ENCODE measurements at places on chromosomes 12 and 14.

DNA sequence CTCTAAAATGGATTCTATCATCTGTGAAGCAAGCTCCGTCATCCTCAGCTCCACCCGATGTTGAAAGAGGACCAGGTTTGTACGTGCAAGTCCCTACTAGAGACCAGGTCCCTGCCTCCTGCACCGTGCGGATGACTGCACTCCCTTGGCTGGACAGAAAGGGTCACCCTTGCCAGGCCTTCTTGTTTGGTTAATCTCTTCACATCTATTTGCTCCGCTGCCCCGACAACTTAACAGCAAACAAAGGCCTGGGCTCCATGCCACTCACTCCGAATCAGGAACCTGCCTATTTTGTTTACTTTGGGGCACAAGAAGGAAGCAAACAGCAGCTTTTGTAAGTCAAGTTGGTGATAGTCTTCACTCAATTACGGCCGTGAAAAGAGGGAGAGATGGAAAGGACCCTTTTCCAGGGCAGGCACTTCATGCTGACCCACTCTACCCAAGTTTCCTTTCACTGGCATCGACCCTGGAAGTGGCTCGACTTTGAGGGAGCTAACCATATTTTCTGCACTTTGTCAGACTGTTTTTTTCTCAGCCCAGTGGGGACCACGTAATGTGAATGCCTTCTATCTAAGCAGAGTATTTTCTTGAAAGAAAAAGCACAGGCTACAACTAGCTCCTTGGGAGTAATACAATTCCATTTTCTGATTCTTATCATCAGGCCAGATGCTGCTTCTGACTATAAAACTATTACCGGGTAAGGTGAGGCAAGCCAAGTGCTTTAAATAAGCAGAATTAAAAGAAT, 202.6 kb downstream of the FOXN3 start:
- no peak for DNase-seq

GRCh38 chr14:103989034-103989433, 46.7 kb upstream of the RD3L start:
- no peak for DNase-seq

- DNase-seq, result no peak
Measured at GRCh38 chr12:6830286-6830890, 2.2 kb downstream of the P3H3 start.

- no peak for DNase-seq
Measured at GRCh38 chr12:89436062-89436461, 83.8 kb upstream of the DUSP6 start.

GRCh38 chr12:26628234-26628633, 204.8 kb downstream of the ITPR2 start:
- DNase-seq, result no peak

DNA sequence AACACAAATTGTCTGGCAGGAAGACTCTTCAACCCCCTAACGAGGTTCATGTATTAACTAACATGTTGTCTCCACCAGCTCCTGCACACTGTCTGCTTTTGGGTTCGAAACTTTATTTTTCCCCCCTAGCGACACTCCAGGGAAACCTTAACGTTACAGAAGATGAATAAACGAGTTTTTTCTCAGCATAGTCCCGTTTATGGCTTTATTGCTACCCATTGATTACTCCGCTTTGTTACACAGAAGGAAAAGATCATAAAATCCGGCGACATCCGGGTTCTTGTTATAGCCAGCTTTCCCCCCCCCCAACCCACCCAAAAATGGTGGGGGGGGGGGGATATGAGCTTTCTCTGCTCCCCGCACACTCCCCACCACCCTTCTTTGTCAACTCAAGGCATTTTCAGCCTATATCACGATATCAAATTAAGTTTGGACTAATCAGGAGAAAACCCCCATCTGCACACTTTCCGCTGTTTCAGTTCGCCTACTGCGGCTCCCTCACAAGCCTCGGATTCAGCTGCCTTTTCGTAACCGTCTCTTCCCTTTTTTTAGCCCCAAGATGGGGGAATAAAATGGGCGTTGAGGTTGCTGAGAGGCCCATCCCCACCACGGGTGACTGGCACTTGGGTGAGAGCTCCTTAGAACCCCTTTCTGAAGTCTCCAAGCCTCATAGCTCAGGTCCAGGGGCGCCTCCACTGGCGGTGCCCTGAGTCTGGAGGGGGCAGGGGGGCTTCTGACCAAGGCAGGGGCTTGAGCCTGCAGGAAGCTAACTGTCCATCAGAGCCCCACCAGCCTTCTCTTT, 1.4 kb upstream of the HOXC6 start:
- DNase-seq, result no peak

GRCh38 chr12:105420659-105421240, 90.3 kb downstream of the C12orf75 start:
- DNase-seq, result peak; percentile 69

DNA sequence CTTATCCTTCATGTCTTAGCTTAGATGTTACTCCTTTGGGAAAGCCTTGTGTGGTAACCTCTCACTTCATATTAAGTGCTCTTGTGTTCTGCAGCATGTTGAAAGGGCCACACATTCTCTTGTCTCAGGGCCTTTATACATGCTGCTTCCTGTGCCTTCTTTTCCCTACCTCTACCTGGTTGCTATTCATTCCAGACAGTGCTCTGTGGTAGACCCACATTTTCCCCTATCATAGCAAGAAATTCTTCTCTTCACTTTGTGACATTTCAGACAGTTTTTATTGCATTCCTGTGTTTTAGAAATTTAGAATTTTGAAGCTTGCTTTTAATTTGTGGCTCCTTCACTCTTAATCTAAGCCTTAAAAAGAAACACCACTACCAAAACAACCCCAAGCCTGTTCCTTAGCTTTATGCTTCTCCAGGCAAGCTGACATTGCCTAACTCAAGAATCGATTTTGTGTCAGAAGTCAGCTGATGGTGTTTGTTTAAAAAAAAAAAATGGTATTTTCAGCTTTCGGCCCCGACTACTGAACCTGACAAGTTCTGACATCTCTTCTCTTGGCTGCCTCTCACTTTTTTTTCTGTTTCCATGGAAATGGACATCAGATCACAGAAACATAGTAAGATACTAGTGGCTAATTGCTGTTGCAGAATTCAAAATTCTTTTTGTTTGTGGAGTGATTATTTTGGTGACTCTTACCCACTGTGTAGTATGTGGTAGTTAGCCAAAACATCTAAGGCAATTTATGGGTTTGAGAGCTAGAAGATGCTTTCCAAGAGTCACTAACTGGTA, 156.3 kb downstream of the NUBPL start:
- DNase-seq, result no peak

- DNase-seq, result no peak
Measured at GRCh38 chr14:84127495-84127894, 1402.4 kb upstream of the FLRT2 start.

GRCh38 chr14:81315341-81315740, 84.8 kb downstream of the STON2 start:
- DNase-seq, result no peak

DNA sequence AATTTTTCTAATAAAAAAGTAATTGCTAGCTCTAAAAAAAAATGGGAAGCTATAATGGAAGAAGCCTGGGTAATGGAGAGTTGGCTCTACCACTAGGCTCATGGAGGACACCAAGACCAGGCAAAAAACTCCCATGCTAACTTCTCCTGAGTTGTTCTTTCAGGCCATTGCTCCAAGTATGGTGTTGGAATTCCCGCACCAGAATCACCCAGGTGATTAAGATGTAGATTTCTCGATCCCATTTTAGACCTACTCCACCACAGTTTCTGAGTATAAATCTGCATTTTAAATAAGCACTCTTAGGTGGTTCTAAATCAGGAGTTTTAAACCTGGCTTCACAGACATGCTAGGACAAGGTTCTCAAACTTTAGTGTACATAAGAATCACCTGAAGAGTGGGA, 221.0 kb downstream of the EMP1 start:
- DNase-seq, result no peak
